ENCODE measurements at places on chromosomes 11 and 22.
A peak's percentile ranks its signal among the peaks of the same experiment; 100 is the strongest.

- DNase-seq: no peak
These were observed 4.5 kb downstream of the GSTT2 start for GRCh38 chr22:23984430-23984829.

- no peak for DNase-seq
These were observed 4.9 kb downstream of the DENND5A start for GRCh38 chr11:9259981-9260837.

GRCh38 chr11:112643416-112643815 lies 317.8 kb upstream of the NCAM1 start:
- no peak for DNase-seq

- DNase-seq: no peak
These were observed 39.2 kb downstream of the HEPHL1 start for GRCh38 chr11:94060401-94060800.

DNA sequence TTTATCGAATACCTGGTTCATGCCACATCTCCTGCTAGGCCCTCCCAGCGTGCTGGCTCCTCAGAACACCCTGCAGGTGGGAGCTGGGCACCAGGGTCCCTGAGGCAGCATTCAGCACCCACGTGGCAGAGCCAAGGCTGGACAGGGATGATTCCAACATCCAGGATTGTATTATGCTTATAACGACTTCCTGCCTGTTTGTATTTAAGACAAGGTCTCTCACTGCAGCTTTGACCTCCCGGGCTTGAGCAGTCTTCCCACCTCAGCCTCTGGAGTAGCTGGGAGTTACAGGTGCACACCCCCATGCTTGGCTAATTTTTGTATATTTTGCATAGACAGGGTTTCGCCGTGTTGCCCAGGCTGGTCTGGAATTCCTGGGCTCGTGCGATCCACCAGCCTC lies 64.7 kb upstream of the WNT7B start:
- peak; percentile 60 for DNase-seq

DNA sequence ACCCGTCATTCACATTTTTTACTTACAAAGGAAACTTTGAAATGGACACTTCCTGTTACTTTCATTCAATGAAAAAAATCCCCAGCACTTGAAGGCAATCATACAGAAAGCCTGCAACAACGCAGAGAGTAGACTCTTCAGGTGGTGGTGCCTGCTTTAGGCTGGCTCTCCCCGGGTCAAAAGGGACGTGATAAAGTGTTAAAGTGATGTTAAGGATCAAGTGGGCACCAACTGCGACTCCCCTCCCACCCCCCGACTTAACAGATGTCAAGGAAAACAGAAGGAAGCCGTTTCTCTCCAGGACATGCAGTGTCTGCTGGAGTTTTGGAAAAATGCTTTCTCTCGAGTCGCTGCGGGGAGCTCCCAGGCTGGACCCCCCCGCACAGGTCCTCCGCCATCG lies 414 bp upstream of the PNPLA3 start:
- DNase-seq: no peak

GRCh38 chr11:76424891-76425290 lies 19.9 kb upstream of the EMSY start:
- no peak for DNase-seq

GRCh38 chr11:133579165-133580031 lies 47.1 kb upstream of the OPCML start:
- DNase-seq: no peak

DNA sequence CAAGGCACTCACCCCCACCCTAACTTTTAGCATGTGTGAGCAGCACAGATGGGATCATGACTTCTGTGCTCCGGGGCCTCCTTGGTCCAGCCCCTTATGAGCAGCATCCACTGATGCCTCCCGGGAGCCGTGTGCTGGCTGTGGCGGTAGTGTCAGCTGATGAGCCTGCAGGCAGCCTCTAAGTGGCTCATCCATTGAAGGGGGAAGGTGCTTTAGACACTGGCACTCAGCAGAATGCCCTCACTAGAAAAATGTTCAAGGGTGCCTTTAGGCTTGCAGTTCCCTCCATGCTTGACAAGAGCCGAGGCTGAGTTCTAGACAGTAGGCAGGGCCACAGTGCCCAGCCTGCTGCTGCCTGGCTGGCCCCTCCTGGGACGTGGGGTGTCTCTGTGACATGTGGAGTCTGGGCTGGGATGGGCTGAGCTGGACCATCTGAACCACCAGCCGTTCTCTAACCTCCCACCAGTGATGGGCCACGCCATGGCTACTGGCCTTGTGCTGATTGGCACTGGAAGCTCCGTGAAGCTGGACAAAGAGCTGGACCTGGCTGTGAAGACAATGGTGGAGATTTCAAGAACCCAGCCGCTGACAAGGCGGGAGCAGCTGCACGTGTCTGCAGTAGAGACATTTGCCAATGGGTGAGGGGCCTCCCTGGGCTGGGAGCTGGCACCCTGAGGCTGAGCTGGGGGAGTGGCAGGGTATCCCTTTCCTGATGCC lies 5.8 kb downstream of the TTC38 start:
- DNase-seq: no peak

- DNase-seq: no peak
These were observed 74.5 kb downstream of the TTC28 start for GRCh38 chr22:28604966-28605761.

GRCh38 chr11:5938603-5938965 lies 3.5 kb upstream of the OR56A3 start:
- no peak for DNase-seq

DNA sequence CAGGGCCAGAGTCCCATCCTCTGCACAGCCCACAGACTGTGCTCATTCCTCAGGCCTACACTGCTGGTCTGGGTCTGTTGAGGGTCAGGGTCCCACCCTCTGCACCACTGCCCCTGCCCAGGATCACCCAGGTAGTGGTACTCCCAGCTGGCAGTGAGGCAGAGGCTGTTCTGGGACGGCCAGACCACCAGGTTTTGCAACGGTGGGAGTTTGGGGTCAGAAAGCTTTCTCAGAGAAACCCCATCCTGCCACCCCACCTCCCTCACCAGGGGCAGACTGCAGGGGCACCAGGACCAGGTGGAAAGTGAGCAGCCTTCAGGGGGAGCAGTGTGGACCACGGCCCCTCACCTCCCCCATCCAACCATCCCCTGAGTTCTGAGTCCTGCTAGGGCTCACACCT lies 10.8 kb downstream of the NPTXR start:
- DNase-seq: no peak

DNA sequence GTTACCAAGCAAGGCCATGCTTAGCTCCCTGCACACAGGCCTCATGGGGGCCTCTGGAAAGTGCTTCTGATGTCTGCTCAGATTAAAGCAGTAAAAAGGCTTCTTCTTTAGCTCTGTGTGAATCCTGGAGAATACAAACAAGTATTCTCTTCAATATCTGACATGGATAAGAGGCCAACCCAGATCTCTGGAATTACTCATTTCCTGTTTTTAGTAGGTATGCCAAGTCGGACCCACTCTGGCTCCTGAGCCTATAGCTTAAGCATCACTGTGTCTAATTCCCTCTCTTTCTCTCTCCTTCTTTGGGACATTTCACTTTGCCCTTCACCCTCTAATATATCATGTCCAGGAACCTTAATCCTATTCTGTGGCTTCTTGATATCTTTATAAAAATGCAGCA lies 529.6 kb upstream of the CCDC90B start:
- DNase-seq: no peak

DNA sequence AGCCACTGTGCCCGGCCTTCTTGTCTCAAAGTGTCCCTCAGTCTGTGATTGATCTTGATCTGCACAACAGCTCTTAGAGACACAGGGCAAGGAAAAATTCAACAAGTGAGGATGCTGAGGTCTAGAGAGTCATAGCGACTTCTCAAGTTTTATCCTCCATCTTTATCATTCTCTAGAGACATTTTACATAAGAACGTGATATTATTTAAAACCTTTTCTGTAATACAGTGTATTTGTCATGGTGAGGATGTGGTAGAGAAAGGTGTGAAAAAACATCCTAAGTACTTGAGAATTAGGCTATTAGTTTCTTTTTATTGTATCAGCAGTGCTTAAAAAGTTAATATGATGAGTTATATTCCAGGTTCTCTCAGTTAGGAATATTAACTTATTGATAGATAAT lies 50.2 kb downstream of the EMSY start:
- no peak for DNase-seq

DNA sequence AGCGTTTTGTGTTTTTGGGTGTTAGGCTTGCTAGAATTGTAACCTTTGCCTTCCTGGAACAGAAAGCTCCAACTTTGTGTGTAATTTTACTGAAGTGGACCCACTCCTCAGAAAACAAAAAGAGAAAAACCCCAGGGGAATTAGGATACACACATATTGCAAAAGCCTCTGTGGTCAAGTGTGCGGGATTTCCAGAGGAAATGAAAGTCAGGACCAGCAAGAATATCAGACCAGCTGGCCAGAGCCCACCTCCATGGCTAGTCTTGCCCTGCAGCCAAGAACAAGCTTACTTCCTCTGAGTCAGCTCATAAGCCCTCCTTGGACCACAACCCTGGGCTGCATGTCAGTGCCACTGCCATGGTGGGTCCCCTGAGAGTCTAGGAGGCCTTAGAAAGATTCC lies 37.0 kb upstream of the FTH1 start:
- no peak for DNase-seq

GRCh38 chr22:46158283-46158682 lies 8.0 kb downstream of the PPARA start:
- no peak for DNase-seq
